Stimulated activated CD4-positive, alpha-beta T cell treated with anti-CD3 and anti-CD28 coated beads, TNF-alpha, amount 100 ng/mL, for 1 hour (primary cell): ENCODE measurements at places on chromosomes 5 and 9.

GRCh38 chr5:127944125-127944524 lies 139.4 kb upstream of the SLC12A2 start:
- DNase-seq = no peak

DNA sequence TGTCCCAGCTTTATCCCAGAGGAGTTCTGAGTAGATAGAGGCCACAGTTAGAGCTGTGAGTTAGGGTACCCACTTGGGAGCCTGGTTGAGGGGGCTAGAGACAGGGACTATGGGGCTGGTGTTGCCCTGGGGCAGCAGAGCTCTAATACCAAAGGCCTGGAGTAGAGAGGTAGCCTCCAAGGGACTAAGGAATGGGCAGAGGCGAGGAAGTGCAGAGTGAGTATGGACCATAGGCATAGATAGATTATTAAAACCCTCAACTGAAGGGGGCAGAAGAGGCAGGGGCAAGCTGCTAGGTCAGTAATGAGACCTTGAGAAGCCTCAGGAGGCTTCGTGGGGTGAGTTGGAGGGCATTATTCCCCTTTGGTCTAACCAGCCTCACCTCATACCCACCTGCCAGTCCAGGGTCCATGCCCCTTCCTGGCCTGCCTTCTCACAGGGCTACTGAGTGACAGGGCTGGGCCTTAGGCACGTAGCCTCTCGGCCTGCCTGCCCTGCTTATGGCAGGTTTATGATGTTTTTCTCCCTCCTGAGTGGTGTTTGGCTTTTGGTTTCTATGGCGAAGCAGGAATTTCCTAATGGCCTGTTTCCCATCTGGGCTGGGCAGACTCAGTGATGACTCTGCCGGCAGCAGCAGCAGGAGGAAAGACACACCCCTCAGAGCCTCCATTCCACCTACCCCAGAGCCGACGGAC lies 8.0 kb downstream of the PDLIM4 start:
- no peak for DNase-seq

DNA sequence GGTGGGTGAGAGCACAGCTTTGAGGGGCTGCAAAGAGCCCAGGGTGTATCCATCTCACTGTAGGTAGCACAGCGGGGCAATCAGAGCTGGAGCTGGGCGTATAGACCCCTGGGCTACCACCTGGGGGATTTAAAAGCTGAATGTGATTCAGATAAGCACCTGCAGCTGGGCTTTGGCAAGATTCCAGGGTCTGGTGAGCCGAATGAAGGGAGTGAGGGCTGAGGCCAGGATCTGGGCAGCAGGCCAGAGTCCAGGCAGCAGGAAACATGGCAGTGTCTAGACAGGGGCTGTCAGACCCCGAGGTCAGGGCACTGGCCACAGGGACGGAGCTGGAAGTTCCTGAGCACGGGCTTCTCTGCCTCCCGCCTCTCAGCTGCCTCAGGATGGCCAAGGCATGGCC lies 8.7 kb downstream of the ASS1 start:
- no peak for DNase-seq

DNA sequence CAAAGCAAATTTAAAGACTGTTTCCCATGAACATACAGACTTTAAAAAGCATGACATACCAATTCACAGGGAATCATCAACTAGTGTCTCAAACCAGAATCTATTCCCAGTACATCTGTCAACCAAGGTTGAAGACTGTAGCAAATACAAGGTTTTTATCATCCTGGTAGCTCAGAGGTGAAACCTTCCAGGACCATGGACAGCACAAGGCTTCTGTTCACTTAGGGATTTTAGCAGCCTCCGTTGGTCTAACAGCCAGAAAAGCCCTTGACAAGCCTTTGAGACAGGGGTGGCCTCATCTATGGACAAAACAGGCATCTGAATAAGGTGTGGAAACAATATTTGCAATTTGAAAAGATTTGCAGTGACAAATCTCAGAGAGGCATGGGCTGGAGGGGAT lies 119.0 kb downstream of the TRIM32 start:
- DNase-seq = no peak

DNA sequence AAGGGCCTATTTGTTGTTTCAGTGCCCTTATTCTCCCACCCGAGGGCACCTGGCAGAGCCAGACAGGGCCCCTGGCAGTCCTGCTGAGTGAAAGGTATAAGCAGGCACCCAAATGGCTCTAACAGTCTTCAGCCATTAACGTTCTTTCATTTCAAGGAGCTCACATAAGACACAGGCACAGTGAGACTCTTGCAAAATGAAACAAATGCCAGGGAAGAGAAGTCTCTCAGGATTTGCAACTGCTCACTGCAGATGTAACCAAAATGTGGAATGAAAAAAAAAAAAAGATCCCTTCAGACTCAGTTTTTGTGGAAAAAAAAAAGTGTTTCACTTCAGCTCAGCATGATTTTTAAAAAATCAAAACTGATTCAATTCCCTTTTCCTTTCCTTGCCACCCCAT lies 155.4 kb upstream of the LHFPL2 start:
- DNase-seq = no peak

- DNase-seq = no peak
Observed at GRCh38 chr5:124292322-124292855, 454.1 kb downstream of the ZNF608 start.

- DNase-seq = no peak
Observed at GRCh38 chr5:42089705-42090104, 164.6 kb downstream of the FBXO4 start.

DNA sequence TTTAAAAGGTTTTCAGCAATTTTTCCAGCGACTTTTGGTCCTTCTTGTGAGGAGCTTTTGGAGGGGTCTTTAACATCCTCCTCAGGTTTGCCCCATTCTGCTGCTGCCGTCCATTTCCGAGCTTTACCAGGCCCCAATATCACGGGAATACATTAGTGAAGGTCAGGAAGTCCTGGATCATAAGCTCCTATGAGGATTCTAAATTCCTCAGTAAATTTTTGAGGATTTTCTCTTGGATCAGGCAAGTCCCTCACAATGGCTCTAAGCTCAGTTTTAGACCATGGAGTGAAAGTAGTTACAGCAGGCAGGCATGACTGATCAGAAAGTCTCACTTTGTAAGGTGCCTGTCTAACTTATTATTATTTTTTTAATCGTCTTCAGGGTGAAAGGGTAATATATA lies 17.2 kb upstream of the GBGT1 start:
- no peak for DNase-seq

DNA sequence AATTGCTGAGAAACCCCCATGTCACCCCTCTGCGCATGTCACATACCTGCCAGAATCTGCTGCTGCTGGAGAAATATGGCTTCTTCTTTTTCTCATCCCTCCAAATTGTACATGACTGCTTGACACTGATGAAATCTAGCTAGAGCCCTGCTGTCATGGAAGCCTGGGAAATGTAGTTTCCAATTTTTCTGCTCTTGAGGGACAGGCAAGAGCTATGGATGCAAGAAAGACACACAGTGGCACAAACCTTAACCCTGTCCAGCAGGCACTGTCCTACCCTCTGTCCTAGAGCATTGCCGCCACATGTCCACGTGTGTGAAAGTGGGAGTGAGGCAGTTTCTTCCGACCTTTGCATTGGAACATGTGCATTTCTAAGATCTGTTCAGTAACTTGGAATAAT lies 255.5 kb upstream of the SEMA6A start:
- no peak for DNase-seq

GRCh38 chr5:178572617-178573016 lies 17.6 kb downstream of the COL23A1 start:
- DNase-seq = no peak

DNA sequence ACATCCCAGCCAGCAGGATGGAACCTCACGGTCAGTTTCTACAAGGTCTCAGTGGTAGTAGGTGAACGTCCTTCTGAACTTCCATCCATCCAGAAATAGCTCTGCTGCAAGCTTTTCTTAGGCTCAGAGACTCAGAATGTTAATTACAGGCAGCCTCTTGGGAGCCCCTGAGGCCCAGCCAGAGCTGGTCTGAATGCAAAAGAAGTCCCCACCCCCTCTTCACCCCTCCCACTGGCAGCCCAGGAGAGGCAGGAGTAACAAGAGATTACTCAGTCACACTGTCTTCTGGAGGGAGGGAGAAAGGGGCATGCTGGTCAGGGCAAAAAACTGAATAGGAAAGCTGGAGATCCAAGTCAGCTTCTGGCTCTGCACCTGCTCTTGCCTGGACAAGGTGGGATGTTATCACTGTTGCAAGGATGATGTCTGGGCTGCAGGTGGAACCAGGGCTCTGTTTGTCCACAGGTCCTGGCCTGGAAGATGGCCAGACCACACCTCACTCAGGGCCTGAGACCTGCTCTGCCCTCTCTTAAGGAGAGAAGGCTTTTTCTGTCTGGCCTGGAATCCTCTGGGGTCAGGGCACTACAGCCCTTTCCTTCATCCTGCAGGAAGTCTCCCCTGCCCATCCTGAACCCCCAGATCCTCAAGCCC lies 9.1 kb downstream of the ENHO start:
- no peak for DNase-seq

- DNase-seq = no peak
Observed at GRCh38 chr5:80937584-80938356, 22.4 kb upstream of the RASGRF2 start.

DNA sequence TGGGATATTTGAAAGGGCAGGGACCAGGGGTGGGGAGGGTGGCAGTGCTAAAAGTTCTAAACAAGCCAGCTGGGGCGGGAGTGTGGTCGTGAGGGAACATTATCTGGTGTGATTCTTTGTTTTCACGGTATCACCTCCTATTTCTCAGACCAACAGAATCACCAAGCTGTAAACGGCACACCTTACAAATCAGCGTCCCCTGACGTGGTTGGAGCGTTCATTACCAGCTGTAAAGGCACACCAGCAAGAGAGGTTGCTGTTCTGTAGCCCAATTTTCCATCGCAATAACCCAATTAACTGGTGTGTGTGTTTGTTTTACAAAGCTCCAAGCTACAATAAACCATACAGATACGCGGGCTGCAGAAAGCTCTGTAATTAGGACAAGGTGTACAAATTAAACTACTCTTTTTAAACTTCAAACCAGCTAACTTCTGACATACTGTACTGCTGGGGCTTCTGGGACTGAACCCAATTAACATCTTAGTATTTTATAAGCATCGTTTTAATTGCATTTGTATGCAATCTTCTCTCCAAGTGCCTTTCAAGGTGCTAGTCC lies 303.6 kb upstream of the CLINT1 start:
- DNase-seq = no peak

DNA sequence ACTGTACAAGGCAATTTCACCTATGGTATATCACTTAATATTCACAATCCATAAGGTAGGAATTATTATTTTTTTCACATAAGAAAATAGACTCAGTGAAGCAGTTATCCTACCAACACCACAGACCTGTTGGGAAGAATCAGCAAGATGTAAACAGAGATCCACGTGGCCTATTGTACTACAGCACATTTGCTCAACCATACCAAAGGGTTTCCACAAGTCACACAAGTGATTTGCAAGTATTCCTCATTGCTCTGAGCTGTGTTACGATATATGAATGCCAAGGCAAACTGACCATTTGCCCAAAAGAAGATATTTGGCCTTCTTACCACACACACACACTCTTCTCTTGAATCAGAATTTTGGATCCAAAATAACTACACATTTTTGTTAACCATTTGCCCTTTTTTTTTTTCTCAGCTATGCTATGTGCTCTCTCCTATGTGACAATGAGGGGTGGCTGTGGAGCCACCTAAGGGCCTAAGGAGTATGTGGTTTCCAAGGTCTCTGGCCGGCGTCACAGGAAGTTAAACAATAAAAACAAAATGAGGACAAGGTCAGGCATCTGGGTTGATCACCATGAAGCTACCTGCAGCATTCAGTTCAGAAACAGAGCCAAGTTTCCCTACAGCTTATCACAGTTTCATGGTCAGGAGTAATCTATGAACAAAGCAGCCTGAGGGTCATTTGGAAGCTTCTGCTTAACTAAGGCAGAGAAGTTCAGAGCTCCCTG lies 171.0 kb upstream of the FREM1 start:
- DNase-seq = no peak

GRCh38 chr5:160356550-160357347 lies 13.7 kb downstream of the C1QTNF2 start:
- DNase-seq = no peak

DNA sequence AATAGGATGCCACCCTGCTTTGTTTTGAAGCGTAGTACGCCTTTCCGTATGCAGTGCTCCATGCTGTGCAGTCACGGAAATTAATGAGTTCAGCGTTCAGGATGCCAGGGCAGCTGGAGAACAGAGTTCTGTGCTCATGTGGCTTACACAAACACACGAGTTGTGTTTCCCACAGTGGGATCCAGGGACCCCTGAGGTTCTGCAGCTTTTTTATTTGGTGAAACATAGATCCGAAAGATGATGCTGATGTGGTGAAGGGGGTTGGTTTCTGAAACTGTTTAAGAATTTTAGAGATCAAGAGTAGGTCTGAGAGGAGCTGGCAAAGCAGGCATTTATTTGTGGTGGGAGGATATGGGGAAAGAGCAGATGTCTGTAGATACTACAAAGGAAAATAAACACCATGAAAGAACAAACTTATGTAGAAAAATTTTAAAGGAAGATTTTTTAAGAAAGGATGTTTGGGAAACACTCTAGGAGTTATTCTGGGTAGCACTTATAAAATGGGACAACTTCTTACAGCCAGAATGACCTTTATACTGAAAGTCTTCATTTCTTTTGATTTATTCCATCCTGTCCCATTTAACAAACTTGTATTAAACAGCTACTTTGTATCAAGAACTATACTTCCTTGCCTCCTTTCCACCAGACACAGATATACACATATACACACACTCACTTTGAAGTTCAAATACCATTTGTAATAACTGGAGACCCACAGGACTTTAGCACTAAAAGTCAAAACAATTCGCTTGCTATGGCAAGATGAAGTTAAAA lies 52.7 kb downstream of the ITGA1 start:
- DNase-seq = no peak

- no peak for DNase-seq
Observed at GRCh38 chr9:93594041-93594756, 17.8 kb downstream of the PHF2 start.

DNA sequence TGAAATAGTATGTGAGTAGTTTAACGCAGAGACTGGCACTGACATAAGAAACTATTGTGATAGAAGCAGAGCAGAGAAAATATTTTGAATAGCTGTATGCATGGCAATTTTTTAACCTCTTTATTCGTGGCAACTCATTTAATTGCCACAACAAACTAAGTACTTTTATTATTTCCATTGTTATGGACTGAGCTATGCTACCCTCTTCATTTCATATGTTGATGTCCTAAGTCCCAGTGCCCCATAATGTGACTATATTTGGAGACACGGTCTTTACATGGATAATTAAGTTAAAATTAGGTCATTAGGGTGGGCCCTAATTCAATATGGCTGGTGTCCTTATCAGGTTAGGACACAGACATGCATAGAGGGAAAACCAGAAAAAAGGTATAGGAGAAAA lies 86.1 kb upstream of the PRSS3 start:
- DNase-seq = no peak

- DNase-seq = no peak
Observed at GRCh38 chr5:147956064-147956841, 49.9 kb upstream of the C5orf46 start.

GRCh38 chr9:119283078-119283794 lies 86.0 kb downstream of the BRINP1 start:
- no peak for DNase-seq

DNA sequence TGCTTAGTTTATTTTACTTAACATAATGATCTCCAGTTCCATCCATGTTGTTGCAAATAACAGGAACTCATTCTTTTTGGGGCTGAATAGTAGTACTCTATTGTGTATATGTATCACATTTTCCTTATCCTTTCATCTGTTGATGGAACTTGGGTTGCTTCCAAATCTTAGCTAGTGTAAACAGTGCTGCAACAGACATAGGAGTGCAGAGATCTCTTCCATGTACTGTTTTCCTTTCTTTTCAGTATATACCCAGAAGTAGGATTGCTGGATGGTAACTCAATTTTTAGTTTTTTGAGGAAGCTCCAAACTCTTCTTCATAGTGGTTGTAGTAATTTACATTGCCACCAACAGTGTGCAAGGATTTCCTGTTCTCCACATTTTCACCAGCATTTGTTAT lies 138.8 kb upstream of the POC5 start:
- no peak for DNase-seq
